Neural progenitor cell (in vitro differentiated cells): ENCODE measurements at places on chromosomes 12 and 14. TPM values are rescaled to one million over a fixed set of nuclear protein-coding genes. Genes with fewer than 3 reads are reported as not detected.

DNA sequence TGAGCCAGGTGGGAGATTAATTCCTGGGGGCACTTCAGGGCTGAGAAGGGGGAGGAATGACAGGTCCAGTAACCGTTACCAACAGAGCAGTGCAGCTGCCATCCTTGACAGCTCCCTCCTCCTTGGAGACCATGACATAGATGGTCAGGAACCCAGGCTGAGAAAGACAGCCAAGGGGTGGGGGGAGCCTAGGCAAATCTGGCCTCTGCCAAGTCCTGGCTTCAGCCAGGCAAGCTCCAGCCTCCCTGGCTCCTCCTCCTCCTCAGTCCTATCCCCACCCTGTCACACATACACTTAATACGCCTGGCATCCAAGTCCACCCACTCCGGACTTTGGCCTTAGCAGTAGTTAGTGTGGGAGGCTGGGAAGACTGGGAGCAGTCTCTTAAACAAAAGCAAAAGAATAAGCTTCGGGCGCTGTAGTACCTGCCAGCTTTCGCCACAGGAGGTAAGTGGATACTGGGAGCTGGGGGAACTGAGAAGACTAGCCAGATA is at the start of gene RDH5:
TSS of gene RDH5 (plus strand) at position 323 of the 494 bp plus-strand sequence. CDS start 792 bp downstream, outside the sequence.
- DNase-seq: no peak

Gene PLA2G1B
- total RNA-seq: not detected in 2 replicates

Gene WNT1
- 0.56 TPM in 1 of 2 replicates, not detected in the other for total RNA-seq

Gene E2F7
- total RNA-seq: 31.9 and 40.5 TPM in 2 replicates

DNA sequence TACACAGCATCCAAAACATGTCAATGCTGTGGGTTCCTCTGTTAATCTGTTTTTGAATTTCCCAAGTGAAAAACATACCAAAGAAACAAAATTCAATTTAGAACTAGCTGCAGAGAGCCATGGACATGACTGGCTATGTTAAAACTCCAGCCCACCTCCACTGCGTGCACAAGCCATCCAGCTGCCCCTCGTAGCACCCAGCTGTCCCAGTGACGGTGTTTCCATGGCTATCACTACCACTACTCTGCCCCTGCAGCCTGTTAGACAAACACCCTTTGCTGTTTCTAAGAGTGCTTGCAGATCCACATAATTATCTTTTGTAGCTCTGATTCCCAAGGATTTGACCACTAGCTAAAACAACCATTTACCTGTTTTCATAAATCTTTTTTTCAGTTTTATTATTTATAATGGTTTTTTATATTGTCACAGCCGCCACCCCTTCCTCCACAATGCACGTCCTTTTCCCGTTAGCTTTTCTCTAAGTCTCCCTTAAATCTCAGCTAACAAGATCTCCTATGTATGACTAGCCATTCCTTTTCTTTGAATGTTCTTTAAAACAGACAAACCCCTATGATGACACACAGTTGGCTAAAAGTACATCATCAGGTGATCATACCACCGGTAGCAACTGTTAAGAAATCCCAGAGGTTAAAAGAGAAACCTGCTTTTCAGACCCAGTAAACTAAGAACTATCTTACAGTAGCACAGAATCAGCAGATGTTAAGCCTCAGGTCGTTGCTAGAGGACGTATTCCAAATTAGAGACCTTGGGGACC is 37.8 kb upstream of the NAA30 start:
- no peak for DNase-seq

Gene HPD
- total RNA-seq: not detected in 2 replicates

Gene DCTN2
- 147 and 192 TPM in 2 replicates for total RNA-seq

Gene ZNF664
- total RNA-seq: 133 and 172 TPM in 2 replicates

Gene HSP90AA1
- 656 and 746 TPM in 2 replicates for total RNA-seq

Gene CCNB1IP1
- 218 and 279 TPM in 2 replicates for total RNA-seq

Gene RNASE2
- not detected in 2 replicates for total RNA-seq

DNA sequence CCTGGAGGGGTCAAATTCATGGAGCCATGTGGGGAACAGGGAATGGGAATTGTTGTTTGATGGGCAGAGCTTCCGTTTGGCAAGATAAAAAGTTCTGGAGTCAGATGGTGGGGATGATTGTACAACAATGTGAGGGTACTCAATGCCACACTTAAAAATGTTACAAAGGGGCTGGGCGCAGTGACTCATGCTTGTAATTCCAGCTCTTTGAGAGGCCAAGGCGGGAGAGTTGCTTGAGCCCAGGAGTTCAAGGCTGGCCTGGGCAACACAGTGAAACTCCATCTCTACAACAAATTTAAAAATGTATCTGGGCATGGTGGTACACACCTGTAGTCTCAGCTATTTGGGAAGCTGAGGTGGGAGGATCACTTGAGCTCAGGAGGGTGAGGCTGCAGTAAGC is 66.0 kb upstream of the DIO3 start:
- DNase-seq: no peak

GRCh38 chr12:32666018-32666417 is 13.1 kb upstream of the DNM1L start:
- DNase-seq: no peak

Gene EML5
- total RNA-seq: 0.71 and 1.0 TPM in 2 replicates

DNA sequence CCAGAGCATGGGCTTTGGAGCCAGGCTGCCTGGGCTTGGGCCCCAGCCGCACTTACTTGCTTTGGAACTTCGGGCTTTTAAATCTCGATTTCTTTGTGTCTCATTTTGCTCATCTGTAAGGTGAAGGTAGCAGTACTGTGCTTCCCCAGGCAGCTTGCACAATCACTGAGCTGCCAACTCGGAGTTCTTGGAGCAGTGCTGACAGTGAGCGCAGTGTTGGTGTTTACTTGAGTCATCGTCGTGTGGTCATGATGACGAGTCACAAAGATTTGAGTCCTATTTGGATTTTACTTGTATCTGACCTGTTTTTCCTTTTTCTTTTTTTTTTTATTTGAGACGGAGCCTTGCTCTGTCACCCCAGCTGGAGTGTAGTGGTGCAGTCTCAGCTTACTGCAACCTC is 31.3 kb upstream of the ATF1 start:
- no peak for DNase-seq
